Stimulated activated CD4-positive, alpha-beta T cell treated with anti-CD3 and anti-CD28 coated beads, TNF-alpha, amount 100 ng/mL, for 48 hours (primary cell): ENCODE measurements at places on chromosomes 1 and 21.

GRCh38 chr21:16587141-16587581 lies 857.4 kb downstream of the USP25 start:
- DNase-seq = no peak

DNA sequence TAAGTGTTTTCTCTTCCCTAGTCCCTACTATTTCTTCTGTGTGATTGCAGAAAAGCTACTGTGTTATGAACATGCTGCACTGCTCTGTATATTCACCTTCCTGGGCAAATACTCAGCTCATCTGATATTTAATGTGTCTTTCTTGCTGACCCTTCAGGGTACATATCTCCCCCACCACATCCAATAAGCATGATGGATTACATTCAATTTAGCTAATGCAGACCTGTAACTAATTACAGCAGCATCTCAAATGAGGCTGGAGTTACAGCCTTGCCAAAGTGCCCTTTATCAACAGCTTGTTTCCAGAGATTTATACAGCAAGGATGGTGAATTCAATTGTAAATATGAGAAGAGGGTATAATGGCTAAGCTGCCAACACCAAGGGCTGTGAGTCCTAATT lies 144.0 kb downstream of the KCNH1 start:
- no peak for DNase-seq

GRCh38 chr1:216531263-216532239 lies 108.3 kb upstream of the USH2A start:
- no peak for DNase-seq

- DNase-seq = no peak
Observed at GRCh38 chr1:94272388-94272787, 35.0 kb upstream of the ARHGAP29 start.

DNA sequence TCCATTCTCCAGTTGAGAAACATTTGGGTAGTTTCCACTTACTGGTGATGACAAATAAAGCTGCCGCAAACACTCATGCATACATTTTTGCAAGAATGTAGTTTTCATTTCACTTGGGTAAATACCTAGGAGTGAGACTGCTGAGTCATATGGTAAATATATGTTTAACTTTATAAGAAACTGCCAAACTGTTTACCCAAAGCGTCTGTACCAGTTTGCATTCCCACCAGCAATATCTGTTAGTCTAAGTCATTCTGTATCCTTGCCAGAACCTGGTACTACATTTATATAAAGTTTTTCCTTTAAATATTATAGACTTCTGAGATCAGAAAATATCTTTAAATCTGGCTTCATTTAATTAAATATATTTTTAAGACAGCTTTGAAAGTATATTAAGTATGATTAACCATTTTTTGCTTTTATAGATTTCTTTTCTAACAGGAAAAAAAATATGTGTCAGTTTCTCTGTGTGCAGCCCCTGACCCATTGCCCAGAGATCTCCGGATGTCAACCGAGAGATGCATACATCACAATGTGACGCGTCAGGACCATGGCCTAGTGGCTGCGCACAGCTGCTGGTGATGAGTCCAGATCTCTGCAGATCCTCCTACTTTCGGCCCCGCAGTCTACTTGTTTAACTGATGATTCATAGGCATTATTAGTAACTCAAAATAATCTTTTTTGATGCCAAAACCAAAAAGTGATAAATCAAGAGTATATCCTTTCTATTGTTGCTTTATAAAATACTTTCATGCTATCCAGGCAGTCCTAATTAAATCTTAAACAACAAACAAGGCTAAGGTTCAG lies 227.1 kb upstream of the MAP1LC3C start:
- no peak for DNase-seq
